ENCODE measurements at places on chromosomes 6 and 20.

GRCh38 chr6:111631903-111632460 lies 26.3 kb upstream of the TRAF3IP2 start:
- no peak for DNase-seq

DNA sequence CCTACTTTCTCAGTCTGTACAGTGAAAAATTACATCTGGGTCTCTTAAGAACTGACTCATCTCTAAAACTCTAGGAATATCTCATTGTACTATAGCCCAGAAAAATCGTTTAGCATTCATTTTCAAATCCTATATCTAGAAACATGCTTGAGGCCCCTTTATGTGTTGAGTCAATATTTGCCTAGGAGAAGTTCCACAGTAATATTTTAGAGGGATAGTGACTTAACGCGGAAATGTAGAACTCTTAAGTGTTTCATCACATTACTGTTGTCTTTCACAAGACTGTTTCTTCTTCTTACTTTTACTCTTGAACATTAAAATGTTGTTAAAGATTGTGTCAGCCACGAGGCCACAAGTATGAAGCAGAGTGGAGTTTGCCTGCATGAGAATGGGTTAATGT lies 23.0 kb upstream of the MYLIP start:
- DNase-seq: peak; percentile 4

DNA sequence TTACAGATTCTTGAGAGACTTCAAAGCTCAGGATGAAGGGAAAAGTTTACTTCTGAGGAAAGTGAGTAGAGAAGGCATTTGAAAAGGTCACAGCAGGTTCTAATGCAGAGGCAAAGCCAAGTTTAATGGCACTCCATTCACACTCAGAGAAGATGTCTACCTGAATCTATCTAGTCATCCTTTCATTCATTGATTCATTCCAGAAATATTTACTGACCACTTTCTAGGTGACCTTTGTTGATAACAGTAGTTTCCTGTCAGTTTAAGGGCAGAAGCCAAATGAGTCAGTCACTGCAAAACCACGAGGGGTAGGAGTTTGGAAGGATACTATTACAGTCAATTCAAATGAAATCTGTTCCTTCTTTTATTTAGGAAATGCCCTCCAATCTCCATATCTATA lies 30.8 kb downstream of the FBXO5 start:
- DNase-seq: peak; percentile 54

DNA sequence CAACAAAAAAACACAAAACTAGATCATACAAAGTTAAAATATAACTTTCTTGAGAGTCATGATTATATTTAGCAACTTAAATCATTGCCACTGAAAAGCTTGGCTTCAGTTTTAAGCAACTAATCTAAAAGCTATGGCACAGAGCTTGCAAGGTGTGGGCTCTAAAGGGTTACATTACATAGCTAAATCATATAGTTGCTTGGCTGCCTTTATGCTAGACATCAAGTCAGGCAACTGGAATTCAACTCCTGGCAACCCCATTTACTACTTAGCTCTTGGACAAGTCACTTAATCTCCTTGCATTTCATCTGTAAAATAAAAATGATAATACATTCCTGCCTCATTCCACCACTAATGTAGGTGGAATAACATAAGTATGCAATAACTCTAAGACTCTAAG lies 40.9 kb upstream of the GCM1 start:
- DNase-seq: peak; percentile 12

GRCh38 chr6:83511901-83512681 lies at the start of gene PRSS35:
TSS of gene PRSS35 (plus strand) at chr6:83512534. CDS start at chr6:83523442, 10,908 bp downstream.
- peak; percentile 41 for DNase-seq

GRCh38 chr6:28710466-28711191 lies 184.9 kb downstream of the GPX5 start:
- DNase-seq: peak; percentile 82

DNA sequence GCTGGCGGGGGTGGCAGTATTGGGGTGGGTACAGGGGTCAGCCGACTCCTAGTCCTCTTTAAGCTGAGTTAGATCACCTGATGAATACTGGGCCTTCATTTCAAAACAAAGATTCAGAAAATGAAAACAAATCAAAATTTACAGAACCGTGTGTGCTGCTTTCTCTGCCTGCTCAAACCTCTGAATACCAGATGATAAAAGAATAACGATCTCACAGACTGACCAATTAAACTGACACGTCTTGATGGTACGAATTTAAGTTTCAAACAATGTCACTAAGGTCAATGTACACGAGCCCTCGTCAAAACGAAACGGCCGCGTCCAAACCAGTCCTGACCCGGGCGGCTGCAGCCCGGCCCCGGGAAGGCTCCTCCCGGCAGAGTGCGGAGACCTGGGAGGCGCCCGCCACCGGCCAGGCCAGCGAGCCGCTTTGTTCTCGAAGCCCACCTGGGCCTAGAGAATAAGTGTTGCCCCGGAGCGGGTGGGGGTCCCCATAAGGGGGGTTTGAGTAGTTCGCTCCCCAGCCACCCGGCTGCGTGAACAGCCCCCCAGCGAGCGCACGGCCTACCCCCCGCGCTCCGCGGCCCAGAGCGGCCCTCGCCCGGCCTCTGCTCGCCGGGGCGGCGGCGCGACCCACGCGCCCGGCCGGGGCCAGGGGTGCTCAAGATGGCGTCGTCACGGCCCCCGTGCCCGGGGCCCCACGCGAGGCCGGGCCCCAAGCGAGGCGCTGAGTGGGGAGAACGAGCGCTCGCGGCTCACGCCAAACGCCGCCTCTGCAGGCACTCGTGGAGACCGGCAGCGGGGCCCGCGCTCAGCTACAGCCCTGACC lies 728 bp downstream of the PSMA7 start:
- DNase-seq: no peak

DNA sequence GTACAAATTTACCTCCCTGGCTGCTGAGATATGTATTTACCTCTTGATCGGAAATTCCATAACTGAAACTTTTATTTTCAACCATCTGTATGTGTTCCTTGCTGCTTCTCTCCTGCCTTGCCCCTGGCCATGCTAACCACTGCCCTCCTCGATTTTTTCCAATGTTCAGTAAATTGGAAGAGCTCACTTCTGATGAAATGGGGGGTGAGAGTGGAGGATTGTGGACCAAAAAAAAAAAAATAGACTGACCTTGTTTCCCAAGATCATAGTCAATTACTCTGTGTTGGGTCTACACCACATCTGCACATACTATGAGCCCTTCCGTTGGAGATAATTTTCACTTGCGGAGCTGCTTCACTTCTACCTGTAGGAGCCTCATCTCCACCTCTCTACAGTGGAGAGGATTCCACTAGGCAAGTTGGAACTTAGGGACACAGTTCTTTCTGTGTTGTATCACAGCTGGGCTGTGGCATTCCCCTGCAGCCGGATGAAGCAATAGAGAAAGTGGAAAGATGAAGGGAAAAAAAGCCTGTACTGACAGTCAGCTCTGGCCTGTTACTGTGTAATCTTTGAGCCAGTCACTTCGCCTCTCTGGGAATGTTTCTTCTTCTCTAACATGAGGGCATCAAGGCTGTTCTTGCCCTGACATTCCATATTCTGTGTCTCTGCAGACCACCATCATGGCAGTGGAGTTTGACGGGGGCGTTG lies 1.6 kb downstream of the PSMB9 start:
- no peak for DNase-seq

GRCh38 chr6:37177935-37178517 lies 8.1 kb downstream of the PIM1 start:
- no peak for DNase-seq

DNA sequence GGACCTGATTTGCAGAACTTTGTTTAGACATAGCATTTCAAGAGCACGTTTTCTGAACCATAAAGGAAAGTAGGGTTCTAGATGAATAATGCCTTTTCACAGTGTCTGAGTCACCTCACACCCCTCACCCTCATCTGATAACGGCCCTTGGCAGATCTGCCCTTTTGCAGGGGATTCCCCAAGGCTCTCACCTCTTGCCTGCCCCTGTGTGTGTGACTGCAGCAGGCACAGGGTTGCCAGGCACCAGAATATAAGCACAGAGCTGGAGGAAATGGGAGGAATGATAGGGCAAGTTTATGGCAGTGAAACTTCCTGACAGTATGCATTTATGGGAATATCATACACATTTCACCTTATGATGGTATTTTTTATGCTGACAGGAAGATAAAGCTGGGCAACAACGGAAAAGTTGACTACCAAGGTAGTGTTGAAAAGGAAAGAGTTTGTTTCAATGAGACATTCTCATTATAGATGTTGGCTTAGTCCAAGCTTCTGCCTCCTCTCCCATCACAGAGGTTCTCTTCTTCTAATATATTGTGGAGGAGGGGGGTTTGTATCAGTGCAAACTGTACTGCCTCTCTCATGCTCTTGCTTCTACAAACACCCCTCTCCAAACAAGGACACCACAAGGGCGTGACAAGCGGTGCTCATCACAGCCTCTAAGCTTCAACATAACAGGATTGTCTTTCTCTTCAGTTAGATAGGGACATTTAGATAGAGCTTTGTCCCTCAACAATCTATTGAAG lies 101.5 kb upstream of the BACH2 start:
- DNase-seq: no peak

GRCh38 chr20:24612799-24613775 lies 143.7 kb downstream of the SYNDIG1 start:
- DNase-seq: no peak

DNA sequence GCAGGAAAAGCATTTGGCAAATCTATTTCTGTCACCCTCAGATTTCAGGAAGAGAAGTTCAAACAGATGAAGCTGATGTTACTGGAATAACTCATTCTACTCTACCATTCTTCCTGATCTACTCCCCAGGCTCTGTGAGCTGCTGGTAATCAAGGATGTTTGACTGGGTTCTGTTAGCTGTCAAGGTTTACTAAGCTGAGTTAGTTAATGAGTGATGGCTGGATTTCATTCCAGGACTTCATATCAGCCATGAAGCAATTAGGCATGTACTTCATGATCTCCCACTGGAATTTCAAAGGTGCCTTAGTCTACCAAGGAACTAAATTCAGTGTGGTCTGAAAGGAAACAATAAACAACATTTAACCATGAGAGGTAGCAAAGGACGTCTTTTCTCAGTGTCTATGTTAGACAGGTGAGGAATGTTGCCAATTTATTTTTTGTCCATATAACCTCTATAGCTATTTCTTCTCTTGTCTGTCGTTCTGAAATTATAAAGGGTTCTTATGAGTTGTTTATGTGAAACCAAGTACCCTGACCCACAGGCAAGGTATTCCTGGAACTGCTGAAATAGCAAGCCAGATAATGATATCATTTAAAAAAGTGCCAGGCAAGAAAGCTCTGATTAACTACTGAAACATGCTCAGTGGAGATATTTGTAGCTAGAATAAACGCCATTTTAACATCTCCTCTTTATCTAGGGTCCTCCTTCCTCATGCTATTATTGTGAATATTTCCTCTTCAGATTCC lies 112.9 kb downstream of the BACH2 start:
- DNase-seq: no peak

DNA sequence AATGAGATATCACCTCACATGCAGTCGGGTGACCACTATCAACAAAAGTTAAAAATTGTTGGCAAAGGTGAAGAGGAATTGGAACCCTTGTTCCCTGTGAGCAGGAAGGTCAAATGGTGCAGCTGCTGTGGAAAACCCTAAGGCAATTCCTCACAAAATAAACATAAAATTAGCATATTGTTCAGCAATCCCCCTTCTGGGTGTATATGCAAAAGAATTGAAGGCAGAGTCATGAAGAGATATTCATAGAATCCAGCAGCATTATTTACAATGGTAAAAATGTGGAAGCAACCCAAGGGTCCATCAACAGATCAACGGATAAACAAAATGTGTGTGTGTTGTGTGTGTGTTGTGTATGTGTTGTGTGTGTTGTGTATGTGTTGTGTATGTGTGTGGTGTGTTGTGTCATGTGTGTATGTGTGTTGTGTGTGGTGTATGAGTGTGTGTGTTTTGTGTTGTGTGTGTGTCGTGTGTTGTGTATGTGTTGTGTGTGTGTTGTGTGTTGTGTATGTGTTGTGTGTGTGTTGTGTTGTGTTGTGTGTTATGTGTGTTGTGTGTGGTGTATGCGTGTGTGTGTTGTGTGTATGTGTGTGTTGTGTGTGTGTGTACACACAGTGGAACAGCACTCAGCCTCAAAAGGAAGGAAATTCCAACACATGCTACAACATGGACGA lies 245.1 kb downstream of the ERMARD start:
- no peak for DNase-seq

- DNase-seq: peak; percentile 89
Observed at GRCh38 chr6:141403827-141404226, 728.9 kb upstream of the GJE1 start.

GRCh38 chr20:44174996-44175765 lies 11.8 kb downstream of the JPH2 start:
- no peak for DNase-seq

- no peak for DNase-seq
Observed at GRCh38 chr6:38016824-38017223, 197.3 kb downstream of the ZFAND3 start.

GRCh38 chr6:27505209-27506027 lies 32.5 kb upstream of the ZNF184 start:
- peak; percentile 82 for DNase-seq

GRCh38 chr6:132227904-132228303 lies 173.4 kb downstream of the MOXD1 start:
- DNase-seq: peak; percentile 33

DNA sequence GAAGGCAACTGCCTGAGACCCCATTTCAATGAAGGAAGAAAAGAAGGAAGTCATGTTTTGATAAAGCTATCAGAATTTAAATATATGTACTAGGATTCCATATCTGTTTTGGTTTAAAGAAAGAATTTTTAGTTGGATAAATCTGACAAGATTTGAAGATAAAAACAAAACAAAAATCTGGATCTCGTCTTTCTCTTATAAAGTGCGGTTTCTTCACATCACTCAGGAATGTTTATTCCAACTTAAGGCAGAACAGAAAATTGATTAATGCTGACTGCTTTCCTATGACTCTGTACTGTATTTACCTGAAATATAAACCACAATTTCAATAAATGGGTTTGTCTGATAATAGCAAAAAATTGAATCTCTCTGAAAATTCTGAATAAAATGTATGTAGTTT lies 439.7 kb downstream of the RFPL4B start:
- no peak for DNase-seq

DNA sequence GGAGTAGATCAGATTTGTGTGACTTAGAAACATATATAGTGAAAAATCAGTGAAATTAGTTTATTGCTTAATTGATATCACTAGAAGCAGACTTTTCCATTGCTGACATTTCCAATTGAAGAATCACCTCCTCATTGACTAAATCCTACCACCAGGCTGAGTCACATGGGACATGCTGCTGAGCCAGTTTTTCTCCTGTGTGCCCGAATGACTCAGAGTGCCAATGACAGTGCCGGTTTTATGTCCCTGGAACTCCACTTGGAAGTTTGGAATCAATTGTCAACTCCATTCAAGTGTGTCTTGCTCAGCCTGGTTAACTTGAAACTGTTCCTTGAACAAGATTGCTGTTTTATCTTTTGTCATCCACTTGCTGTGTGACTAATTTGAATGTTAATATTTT lies 316.1 kb upstream of the PRDM1 start:
- peak; percentile 72 for DNase-seq

Measured in fibroblast of mammary gland (primary cell).